ENCODE measurements at places on chromosomes 7 and 10.

DNA sequence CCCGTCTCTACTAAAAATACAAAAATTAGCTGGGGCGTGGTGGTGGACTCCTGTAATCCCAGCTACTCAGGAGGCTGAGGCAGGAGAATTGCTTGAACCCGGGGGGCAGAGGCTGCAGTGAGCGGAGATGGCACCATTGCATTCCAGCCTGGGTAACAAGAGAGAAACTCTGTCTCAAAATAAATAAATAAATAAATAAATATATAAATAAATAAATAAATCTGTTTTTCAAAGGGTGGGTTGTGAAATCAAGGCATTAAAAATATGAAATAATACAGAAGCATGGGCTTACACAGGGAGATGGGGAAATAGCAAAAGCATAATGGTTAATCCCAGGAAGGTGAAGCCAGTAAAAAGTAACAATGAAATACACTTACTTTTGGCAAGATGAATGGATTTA, 93.9 kb downstream of the LYZL2 start:
- no peak for DNase-seq

DNA sequence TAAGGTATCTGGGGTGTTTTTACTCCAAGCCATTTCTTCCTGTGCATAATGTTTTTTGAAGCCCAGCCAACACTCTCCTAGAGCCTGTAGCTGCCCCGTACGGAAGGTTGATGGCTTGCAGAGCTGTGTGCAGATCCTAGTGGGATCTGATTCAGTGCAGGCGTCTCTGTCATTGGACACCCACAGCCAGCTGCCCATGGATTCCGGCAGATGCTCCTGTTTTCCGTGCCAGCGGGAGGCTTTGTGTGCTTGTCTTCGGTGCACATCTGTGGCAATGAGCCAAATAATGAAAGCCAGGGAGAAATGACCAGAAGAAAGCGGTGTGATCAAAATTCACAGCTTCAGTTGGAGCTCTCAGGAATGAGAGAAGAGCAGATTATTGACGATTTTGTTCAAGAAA, 426.4 kb downstream of the TYW1 start:
- no peak for DNase-seq

- no peak for DNase-seq
Measured at GRCh38 chr10:123896246-123896927, 4.8 kb upstream of the CPXM2 start.

GRCh38 chr7:66247380-66248078, 42.4 kb downstream of the TPST1 start:
- DNase-seq, result peak; percentile 4

- no peak for DNase-seq
Measured at GRCh38 chr7:43753843-43754242, 4.6 kb upstream of the BLVRA start.

- no peak for DNase-seq
Measured at GRCh38 chr7:5634107-5634950, 147.1 kb downstream of the RNF216 start.

- DNase-seq, result no peak
Measured at GRCh38 chr10:91941426-91941825, 17.9 kb downstream of the BTAF1 start.

DNA sequence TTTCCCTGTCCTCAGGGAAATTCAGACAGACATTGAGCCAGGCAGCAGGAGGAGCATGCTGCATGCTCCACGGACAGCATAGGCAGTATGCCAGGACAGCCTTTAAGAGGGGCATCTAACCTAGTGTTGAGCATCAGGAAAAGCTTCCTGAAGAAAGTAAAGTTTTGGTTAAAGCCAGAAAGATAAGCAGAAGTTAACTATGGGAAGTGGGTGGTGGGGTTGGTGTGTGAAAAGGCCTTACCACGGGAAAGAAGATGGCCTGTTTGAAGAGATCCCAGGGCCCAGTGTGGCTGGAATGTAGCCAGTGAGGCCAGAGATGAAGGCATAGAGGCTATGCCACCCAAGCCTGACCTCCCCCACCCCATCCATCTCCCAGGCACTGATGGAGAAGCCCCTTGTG, 102.4 kb upstream of the PLXNA4 start:
- no peak for DNase-seq

DNA sequence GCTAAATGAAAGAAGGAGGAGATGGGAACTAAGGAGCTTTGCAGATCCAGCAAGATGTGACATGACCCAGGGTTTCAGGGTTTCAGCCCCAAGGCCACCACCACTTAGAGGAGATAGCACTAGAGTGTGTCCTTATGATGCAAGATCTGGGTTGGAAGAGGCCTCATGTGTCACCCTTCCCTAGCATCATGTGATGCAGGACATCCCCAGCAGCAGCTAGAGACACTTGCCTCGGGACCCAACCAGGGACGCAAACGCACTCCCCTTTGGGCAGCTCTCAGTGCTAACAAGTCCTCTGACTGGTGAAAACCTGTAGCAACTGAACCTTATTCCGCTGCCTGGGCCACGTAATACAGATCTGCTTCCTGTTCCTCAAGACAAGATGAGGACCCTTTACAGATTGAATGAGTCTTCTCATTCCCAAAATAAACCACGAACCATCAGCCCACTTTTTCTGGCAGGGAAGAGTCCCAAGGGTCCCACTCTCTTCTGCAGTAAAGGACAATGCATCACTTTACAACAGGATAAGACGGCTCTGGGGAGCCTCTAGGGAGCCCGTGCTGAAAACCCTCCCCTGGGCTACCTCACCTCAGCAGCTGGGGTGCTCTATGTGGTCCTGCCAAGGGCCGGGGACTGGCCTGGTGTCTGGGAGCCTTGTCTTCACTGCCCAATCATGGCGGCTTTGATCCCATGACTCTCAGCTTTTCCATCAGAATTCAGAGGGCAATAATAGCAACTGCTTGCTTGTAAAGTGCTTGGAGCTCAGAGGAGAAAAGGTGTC, 44.8 kb upstream of the GDF10 start:
- DNase-seq, result no peak

- DNase-seq, result no peak
Measured at GRCh38 chr7:140213684-140214074, 36.9 kb upstream of the KDM7A start.

DNA sequence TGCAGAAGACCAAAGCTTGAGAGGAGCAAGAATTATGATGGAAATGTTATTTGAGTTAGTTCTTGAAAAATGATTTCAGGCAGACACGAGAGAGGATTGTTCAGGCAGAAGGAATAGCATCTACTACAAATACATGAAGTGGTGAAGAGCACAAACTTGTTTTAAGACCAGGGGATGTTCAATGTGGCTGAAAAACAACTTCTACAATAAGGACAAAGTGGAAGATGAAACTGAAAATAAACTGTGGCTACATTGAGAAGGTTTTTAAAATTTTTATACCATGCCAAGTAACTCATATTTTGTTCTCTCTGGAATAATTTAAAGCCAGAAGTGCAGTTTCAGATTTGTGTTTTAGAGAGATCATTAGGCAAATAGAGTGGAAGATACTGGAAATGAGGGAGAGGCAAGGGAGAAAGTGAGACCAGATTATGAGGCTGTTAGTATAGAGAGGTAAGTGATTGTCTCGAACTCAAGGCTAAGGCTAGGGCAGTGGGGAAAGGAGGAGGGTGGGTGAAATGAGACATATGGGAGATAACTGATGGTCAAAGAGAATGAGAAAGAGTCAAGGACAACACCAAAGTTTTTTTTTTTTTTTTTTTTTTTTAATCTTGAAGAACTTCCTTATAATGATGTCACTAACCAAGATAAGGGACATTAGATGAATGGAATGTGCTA, 115.4 kb downstream of the MDFIC start:
- DNase-seq, result no peak

- DNase-seq, result no peak
Measured at GRCh38 chr10:8402576-8402975, 348.1 kb downstream of the GATA3 start.

- DNase-seq, result no peak
Measured at GRCh38 chr7:2955269-2955668, 88.4 kb downstream of the CARD11 start.

DNA sequence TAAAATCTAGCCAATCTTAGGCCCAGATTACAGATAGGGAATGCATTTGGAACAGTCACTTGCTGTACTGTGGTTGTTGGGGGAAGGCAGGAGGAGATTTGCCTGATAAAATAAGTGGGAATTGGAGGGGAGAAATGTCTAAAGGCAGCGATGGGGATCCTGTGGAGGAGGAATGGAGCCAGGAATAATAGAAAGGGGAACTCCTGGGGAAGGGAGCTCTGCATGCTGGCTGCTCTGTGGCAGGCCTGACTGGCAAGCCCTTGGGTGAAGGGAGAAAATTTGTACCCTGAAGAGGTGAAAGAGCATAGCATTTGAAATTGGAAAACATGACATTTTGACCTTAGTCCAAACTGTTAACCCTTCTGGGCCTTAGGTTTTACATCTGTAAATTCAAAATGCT, 13.7 kb downstream of the MMP21 start:
- DNase-seq, result no peak

GRCh38 chr10:6985644-6986043, 405.6 kb upstream of the PRKCQ start:
- DNase-seq, result no peak

DNA sequence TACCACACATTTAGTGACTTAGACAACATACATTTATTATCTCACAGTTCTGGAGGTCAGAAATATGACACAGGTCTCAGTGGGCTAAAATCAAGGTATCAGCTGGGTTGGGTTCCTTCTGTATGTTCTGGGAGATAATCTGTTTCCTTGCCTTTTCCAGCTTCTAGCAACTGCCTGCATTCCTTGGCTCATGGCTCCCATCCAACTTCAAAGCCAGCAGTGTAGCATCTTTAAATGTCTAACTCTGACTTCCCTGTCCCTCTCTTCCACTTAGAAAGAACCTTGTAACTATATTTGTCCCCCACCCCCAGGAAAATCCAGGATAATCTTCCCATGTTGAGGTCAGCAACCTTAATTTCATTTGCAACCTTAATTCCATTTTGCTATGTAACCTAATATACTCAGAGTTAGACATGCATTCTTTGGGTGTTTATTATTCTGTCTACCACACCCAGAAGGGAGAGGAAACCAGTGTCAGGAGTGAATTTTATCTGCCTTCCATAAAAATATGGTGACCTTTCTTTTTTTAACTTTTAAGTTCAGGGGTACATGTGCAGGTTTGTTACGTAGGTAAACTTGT, 57.3 kb upstream of the SMIM30 start:
- DNase-seq, result no peak

DNA sequence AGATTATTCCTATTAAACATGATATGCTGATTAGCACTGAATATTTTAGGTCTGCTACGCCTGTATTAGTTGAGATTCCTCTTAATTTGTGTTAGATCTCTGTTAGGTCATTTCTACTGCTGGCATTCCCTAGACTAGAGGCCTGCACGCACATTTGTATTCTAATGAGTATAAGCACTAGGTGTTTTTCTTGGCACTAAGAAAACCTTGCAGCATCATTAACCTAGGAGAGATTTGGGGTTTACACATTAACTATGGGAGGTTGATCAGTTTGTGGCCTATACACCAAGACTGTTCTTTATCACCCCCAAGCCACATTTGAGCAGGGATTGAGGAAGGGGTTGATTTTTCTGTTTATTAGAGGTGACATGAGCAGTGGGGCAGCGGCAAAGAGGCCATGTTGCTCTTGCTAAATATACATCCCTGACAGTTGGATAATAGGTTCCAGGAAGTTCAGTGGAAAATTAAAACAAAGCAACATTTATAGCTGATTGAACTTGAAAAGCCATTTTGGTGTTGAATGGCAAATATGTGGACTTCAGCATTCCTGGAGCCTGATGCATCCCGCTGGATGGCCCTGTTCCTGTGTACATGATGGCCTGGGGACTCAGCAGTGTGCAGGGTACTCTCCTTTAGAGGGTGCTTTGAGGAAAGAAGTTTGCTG, 65.2 kb downstream of the GBF1 start:
- DNase-seq, result no peak

DNA sequence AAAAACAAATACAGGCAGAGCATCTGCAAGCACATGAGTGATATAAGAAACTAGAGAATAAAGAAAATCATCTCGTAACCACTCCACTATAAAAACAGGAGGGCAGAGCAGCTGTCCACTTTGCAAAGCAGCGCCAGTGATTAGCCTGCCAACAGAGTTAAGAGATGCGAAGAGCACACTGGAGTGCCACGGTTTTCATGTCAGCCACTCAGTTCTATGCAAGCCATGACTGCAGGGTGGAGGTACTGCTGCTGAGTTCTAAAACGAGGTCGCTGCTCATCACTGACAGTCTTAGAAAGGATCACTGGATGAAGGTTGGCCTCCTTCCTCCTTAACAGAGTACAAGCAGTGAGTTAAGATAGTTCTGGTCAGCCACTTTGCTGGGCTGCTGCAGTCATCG, 58.5 kb downstream of the FGFR2 start:
- DNase-seq, result no peak

GRCh38 chr10:126433351-126433750, 45.1 kb upstream of the ADAM12 start:
- DNase-seq, result no peak

GRCh38 chr10:103231047-103231551, 14.6 kb upstream of the RPEL1 start:
- DNase-seq, result no peak

DNA sequence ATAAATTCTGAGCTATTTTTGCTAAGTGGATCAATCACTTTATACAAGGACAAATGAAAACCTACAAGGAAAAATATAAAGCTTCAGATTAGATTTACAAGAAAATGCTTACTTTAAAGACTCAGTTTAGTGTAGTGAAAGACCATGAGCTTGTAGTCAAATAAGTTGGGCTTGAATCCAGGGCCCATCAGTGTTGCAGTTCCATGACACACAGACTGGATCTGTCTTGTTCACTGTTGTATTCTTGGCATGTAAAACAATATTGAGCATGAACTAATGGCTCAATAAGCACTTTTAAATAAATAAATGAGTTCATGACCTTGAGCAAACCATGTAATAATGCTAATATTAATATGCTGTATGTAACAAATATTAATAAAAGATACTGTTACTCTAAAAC, 164.6 kb upstream of the KCND2 start:
- no peak for DNase-seq

- DNase-seq, result no peak
Measured at GRCh38 chr7:122577449-122578003, 121.4 kb downstream of the RNF133 start.

- no peak for DNase-seq
Measured at GRCh38 chr10:97547271-97547600, 25.3 kb upstream of the ANKRD2 start.

- DNase-seq, result peak; percentile 60
Measured at GRCh38 chr10:105844676-105845570, 1203.8 kb downstream of the SORCS3 start.

DNA sequence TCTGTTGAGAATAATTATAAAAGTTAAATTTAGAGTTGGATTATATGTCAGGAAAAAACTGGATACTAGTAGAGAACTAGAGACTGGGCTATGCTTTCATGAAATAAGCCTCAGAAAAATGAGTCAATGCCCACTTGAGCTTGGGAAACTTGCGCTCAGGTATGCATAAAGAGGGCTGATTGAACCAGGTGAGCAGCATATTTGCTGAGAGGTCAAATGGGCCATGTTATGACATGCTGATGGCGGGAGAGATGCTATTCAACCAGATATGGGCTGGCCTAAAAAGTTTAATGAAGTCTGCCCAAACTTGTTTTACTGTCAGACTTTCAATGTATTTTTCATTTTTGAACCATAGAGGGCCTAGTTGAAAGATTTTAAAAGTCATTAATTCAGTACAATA, 837.6 kb upstream of the GHITM start:
- DNase-seq, result no peak

- peak; percentile 43 for DNase-seq
Measured at GRCh38 chr7:2520131-2520760, 672 bp downstream of the LFNG start.

GRCh38 chr7:16921151-16921550, 39.4 kb upstream of the AGR3 start:
- no peak for DNase-seq

Data from NCI-H146 (cell line).